Stimulated activated CD4-positive, alpha-beta T cell treated with anti-CD3 and anti-CD28 coated beads, Interleukin-15, amount 100 ng/mL, for 48 hours (primary cell): ENCODE measurements at places on chromosomes 12 and 14.

DNA sequence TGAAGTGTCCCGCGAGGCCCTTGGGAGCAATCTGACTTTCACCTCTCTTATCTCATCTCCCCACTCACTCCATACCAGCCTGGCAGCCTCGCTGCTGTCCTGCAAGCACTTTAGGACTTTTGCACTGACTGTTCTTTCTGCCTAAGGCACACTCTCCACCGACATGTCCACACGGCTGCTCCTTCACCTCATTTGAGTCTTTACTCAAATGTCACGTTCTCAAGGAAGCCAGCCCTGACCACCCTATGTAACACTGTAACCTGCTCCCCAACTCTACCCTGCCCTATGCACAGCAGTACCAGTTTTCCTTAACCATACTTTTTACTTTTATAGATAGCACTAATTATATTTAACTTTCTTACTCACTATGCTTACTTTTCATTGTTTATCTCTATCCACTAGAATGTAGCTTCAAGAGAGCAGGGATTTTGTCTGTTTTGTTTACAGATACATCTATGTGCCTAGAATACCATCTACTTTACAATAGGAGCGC is 32.0 kb downstream of the PRKD1 start:
- DNase-seq: no peak

- no peak for DNase-seq
These were observed 14.9 kb downstream of the ATP2B1 start for GRCh38 chr12:89693639-89694202.

DNA sequence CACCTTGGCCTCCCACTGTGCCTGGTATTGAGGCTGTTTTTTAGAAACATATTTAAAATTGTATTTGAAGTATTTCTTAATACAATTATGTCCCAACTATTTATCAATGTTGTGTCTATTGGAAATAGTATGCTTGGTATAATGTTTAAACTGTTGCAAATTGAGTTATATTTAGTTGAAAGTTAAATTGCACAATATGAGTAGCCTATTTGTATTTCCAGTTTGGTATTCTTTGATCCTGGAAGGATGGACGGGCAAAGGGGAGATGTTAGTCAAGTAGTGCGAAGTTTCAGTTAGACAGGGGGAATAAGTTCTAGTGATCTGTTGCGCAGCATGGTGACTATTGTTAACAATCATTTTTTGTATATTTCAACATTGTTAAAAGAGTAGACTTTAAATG is 111.5 kb downstream of the NUBPL start:
- DNase-seq: no peak

- DNase-seq: no peak
These were observed 67.1 kb downstream of the BLTP3B start for GRCh38 chr12:100075598-100075997.

GRCh38 chr12:7483343-7483742 is 20.2 kb downstream of the CD163 start:
- no peak for DNase-seq

DNA sequence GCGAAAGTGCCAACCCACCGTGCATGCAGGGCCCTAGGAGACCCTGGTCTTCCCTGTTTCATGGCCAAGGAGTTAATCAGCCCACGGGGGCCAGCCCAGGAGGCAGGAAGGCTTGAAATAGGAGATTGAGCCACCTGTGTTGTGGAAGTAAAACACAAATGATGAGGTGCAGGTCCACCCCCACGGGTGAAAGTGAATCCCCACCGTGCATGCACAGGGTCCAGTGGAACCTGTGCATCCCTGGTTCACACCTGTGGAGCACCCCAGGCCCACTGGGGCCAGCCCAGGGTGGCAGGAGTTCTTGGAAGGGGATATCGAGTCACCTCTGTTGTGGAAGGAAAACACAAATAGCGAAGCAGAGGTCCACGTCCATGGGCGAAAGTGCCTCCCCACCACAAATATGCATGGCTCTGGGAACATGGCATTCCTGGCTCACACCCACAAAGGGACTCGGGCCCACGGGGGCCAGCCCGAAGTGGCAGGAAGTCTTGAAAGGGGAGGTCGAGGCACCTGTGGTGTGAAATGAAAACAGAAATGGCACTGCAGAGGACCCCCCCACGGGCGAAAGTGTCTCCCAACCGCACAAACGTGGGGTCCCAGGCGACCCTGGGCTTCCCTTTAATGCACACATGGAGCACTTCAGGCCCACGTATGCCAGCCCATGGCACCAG is 381.5 kb downstream of the ALG10 start:
- DNase-seq: no peak

DNA sequence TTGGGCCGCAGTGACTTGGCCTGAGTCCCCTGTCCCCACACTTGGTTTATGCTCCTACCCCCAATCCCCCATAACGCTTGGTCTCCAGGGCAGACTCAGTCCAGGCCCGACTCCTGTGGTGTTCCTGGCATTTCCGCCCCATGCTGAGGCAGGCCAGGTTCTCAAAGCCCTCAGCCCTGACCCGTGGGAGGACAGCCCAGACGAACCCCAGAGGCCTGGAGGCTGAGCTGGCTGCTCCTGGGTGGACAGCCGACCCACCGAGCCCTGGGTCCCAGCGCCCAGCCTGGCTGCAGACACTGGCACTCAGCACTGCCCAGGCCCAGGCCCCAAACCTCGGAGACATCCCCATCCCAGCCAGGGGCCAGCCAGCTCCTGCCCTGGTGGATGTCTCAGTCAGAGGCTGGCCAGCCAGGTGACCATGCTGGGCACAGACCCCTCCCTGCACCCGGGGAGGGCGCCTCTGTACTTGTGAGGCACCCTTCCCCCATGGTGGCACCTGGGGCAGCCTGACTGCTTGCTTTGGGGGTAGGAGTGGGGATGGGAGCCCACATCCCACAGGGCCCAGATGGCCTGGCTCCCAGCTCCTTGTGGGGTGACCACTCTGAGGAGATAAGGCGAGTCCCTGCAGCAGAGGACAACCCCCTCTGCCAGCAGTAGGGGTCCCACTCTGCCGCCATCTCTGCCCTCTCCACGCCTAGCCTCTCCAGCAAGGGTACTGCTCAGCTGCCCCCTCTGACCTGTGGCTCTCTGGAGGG is 1.4 kb downstream of the PLD4 start:
- DNase-seq: no peak
